ENCODE measurements at places on chromosomes 16 and 17.

DNA sequence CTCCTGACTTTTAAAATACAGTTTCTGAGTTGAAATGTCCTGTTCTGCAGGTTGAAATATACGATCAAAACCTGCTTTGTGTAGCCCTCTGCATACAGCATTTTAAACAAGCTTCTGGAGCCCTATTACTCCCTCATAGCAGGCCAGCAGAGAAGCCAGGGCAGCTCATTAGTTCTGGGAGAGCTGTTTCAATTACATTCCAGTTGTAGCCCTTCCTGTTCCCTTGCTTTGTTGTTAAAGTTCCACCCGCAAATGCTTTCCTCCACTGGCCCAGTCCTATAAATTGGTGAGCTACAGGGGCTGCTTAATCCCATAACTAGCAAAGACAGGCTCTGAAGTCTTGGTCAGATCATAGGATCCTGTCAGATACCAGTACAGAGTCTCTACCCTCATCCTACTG is 162.5 kb downstream of the SLC39A11 start:
- peaks cover 4% of the 10 kb centered on the region for H3K4me1 ChIP-seq
- no peaks in the 10 kb centered on the region for H3K36me3 ChIP-seq
- DNase-seq = no peak
- H3K27me3 ChIP-seq = no peaks in the 10 kb centered on the region

- DNase-seq = peak; percentile 92
- no peaks in the 10 kb centered on the region for H3K27me3 ChIP-seq
- H3K36me3 ChIP-seq = no peaks in the 10 kb centered on the region
- no peak overlapping the region for H3K27ac ChIP-seq
- no peak overlapping the region for H3K4me3 ChIP-seq
Observed at GRCh38 chr16:8936421-8936820, 27.3 kb downstream of the USP7 start.

GRCh38 chr16:441447-441846 is 16.0 kb downstream of the RAB11FIP3 start:
- no peak overlapping the region for H3K4me3 ChIP-seq
- no peaks in the 10 kb centered on the region for H3K4me1 ChIP-seq
- no peaks in the 10 kb centered on the region for H3K27me3 ChIP-seq
- no peak for DNase-seq
- H3K36me3 ChIP-seq = peaks cover 11% of the 10 kb centered on the region
- no peak overlapping the region for H3K27ac ChIP-seq

- no peaks in the 10 kb centered on the region for H3K4me1 ChIP-seq
- DNase-seq = no peak
- no peaks in the 10 kb centered on the region for H3K36me3 ChIP-seq
Observed at GRCh38 chr16:78098595-78099270, 721 bp upstream of the WWOX start.

DNA sequence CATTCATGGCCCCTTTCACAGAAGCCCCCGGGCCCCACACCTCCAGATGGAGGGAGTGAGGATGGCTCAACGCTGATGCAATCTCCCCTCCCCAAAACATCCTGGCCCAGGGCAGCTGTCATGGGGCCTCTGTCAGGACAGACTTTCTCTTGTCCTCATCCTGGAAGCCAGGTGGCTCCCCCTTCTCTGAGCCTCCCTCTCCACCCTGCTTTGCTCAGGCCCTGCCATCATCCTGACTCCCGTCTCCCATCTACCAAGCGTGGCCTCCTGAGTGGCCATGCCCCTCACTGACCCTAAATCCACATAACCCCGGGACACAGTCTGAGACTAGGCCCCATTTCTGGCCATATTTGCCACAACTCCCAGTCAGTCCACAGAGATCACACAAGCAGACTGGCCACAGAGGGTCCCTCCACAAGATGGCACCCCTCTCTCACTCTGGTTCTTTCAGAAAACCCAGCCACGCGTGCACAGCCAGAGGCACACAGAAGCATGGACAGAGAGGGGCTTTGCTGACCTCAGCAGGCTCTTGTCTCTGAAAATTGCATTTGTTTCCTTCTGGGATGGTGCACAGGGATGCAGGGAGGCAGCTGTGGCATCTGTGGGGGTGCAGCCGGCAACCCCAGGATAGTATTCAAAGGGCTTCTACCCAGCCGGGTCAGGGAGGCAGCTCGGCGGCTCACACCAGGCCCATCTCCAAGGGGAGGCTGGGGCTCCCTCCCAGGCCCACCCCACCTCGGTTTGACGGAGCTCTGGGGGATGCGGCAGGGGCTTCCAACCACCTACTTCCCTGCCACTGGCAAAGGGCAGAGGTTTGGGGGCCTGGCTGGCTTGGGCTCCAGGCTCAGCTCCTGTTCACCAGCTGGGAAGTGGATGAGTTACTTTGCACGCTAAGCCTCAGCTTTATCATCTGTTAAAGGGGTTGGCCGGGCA is 16.9 kb downstream of the DOC2B start:
- H3K27me3 ChIP-seq = no peaks in the 10 kb centered on the region
- no peak overlapping the region for H3K4me3 ChIP-seq
- no peaks in the 10 kb centered on the region for H3K4me1 ChIP-seq
- no peaks in the 10 kb centered on the region for H3K36me3 ChIP-seq

DNA sequence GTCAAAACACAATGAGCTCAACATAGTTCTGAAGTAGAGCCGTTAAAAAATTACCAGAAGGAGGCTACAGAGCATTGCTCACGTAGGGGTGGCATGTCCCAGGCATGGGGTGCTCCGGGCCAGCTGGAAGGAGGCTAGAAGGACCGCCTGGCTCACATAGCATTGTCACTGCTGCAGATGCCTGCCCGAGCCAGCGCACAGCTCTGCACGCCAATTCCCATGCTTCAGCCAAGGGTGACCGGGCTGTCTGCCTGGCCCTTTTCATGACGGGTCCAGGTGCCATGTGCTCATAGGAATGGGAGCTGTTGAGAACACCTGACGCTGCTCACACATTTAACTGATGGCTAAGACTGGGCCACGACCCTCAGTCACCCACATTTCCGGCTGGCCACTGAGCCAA is 228.9 kb upstream of the FOXF1 start:
- H3K36me3 ChIP-seq = no peaks in the 10 kb centered on the region
- no peak for DNase-seq
- peaks cover 60% of the 10 kb centered on the region for H3K27me3 ChIP-seq
- H3K4me3 ChIP-seq = no peak overlapping the region

DNA sequence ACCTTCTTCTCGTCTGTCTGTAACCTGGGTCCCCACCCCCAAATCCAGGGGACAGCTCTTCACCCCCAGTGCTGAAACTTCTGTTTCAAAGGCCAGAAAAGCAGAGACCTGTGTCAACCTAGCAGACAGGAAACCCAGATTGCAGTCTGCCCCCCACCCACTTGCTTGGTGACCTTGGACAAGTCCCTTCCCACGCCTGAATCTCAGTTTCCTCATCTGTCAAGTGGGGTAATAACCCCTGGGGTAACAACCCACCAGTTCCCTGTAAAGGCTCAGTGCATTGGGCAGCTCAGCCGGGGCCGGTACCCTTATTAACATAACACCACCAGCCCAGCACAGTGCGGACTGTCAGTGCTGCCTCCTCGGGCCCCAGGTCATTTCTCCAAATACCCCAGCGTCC is 1.3 kb downstream of the STX1B start:
- no peak overlapping the region for H3K27ac ChIP-seq
- H3K27me3 ChIP-seq = peaks cover 25% of the 10 kb centered on the region
- H3K36me3 ChIP-seq = no peaks in the 10 kb centered on the region
- no peak overlapping the region for H3K4me3 ChIP-seq
- DNase-seq = no peak

- H3K27me3 ChIP-seq = no peaks in the 10 kb centered on the region
- no peak overlapping the region for H3K4me3 ChIP-seq
- H3K4me1 ChIP-seq = peaks cover 8% of the 10 kb centered on the region
- DNase-seq = peak; percentile 28
- H3K27ac ChIP-seq = no peak overlapping the region
Observed at GRCh38 chr16:87135246-87136030, 181.8 kb downstream of the C16orf95 start.

DNA sequence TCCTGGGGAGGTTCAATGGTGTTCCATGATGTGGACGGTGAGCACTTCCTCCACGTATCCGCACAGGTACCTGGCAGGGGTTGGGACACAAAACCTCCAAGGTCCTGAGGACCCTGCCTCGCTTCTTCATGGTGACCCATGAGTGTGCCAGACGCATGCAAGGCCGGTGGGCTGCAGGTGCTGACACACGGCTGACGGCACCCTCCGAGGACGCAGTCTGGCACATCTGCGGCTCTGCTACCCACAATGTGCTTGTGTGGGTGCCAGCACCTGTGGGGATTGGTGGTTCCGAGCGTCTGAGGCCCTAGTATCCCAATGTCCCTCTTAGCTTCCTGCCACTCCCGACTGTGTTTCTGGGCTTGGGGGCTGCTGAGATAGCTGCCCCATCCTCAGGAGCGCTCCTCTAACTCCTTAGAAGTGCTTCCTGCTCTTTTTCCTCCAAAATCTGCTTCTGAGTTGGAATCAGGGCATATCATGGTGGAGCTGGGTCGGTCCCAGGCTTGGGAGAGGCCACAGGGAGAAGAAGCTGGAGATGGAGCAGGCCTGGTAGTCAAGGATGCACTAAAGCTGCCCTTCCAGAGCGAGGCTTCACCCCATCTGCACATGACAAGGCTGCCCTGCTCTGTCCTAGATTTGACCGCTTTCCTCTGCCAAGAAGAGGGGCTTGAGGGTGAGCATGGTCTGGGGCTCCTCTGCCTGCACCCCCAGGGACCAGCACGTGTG is 1.6 kb downstream of the CYGB start:
- H3K27me3 ChIP-seq = peaks cover 42% of the 10 kb centered on the region
- no peak overlapping the region for H3K4me3 ChIP-seq
- H3K36me3 ChIP-seq = no peaks in the 10 kb centered on the region

GRCh38 chr16:66131156-66131807 is 235.2 kb upstream of the CDH5 start:
- no peaks in the 10 kb centered on the region for H3K36me3 ChIP-seq
- peaks cover 7% of the 10 kb centered on the region for H3K4me1 ChIP-seq
- H3K27ac ChIP-seq = no peak overlapping the region
- DNase-seq = no peak
- H3K4me3 ChIP-seq = no peak overlapping the region
- peaks cover 17% of the 10 kb centered on the region for H3K27me3 ChIP-seq

GRCh38 chr16:85657996-85658395 is 30.8 kb downstream of the GINS2 start:
- H3K27me3 ChIP-seq = no peaks in the 10 kb centered on the region
- H3K36me3 ChIP-seq = peaks cover 91% of the 10 kb centered on the region
- no peak for DNase-seq
- no peaks in the 10 kb centered on the region for H3K4me1 ChIP-seq
- no peak overlapping the region for H3K27ac ChIP-seq
- H3K4me3 ChIP-seq = no peak overlapping the region

- peak; percentile 42 for DNase-seq
- no peak overlapping the region for H3K4me3 ChIP-seq
Observed at GRCh38 chr17:68401288-68401687, 56.0 kb downstream of the WIPI1 start.

GRCh38 chr16:69706256-69706974 is 19.9 kb downstream of the NQO1 start:
- H3K4me3 ChIP-seq = no peak overlapping the region
- DNase-seq = no peak
- H3K27ac ChIP-seq = no peak overlapping the region
- H3K4me1 ChIP-seq = no peaks in the 10 kb centered on the region
- H3K27me3 ChIP-seq = no peaks in the 10 kb centered on the region

DNA sequence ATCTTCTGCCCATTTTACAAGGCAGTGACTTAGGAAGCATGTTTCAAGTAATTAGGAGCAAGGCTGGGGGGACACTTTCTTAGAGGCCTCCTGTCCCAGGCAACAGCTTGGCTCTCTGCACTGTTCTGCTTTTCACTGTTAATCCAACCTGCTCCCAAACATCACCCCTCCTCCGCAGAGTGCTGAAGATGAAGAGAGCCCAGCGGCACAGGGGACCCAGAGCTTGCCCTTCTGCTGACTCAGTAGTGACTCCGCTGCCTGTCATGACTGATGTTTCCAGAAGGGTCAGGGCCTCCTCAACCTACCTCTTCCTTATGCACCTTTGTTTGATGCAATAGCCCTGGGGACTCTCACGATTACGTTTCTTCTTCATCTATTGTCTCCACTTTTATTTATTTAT is 38.9 kb upstream of the NDRG4 start:
- H3K27ac ChIP-seq = no peak overlapping the region
- no peaks in the 10 kb centered on the region for H3K36me3 ChIP-seq
- no peak overlapping the region for H3K4me3 ChIP-seq
- DNase-seq = no peak

- H3K4me3 ChIP-seq = no peak overlapping the region
- H3K36me3 ChIP-seq = no peaks in the 10 kb centered on the region
- no peaks in the 10 kb centered on the region for H3K4me1 ChIP-seq
- H3K27ac ChIP-seq = no peak overlapping the region
Observed at GRCh38 chr16:85075236-85075924, 36.9 kb downstream of the CIBAR2 start.

GRCh38 chr17:43021741-43022512 is at the start of gene VAT1:
VAT1 (minus strand) TSS chr17:43022385; CDS start chr17:43022322, 63 bp downstream.
- peak within 1 kb of the TSS; percentile 93 for H3K4me3 ChIP-seq
- H3K4me1 ChIP-seq = peaks cover 12% of the 10 kb centered on the region
- DNase-seq = peak; percentile 97
- H3K27me3 ChIP-seq = no peaks in the 10 kb centered on the region
- H3K27ac ChIP-seq = peak within 1 kb of the TSS; percentile 81
- H3K36me3 ChIP-seq = peaks cover 29% of the 10 kb centered on the region

DNA sequence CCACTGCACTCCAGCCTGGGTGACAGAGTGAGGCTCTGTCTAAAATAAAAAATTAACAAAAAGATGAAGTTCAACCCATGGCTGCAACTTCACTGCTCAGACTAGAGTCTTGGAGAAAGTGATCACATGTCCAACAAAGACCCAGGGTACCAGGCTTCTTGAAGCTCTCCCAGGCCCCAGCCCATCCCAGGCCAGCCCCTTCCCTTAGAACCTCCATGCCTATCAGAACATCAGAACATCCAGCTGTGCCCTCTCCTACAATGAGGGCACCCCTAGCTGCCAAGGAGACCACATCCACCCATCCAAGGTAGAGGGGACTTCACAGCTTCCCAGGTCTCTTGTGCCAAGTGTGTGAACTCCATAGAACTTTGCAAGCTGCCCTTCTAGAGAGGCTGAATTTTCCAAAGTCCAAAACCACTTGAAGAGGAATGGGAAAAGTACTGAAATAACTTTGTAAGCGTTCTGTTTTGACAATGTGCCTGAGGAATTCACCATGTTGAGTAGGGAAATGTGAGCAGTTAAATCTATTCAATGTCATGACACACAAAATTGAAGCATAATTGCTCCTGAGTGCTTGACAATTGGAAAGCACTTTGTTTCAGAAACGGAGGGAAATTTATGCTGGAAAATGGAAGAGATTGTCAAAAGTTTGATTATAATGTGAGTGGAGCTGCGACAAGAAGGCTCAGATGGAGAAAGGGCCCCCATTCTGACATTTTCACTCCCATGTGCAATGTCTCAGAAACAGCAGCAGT is 230.4 kb downstream of the ZNF423 start:
- H3K4me3 ChIP-seq = no peak overlapping the region
- no peaks in the 10 kb centered on the region for H3K4me1 ChIP-seq
- no peaks in the 10 kb centered on the region for H3K27me3 ChIP-seq
- H3K36me3 ChIP-seq = peaks cover 4% of the 10 kb centered on the region
- DNase-seq = peak; percentile 5

GRCh38 chr17:11094331-11094730 is 146.7 kb upstream of the SHISA6 start:
- H3K4me1 ChIP-seq = no peaks in the 10 kb centered on the region
- H3K27ac ChIP-seq = no peak overlapping the region
- no peaks in the 10 kb centered on the region for H3K27me3 ChIP-seq
- H3K4me3 ChIP-seq = no peak overlapping the region
- no peak for DNase-seq

Measured in endodermal cell (in vitro differentiated cells).